ENCODE measurements at places on chromosomes 6 and 20.

DNA sequence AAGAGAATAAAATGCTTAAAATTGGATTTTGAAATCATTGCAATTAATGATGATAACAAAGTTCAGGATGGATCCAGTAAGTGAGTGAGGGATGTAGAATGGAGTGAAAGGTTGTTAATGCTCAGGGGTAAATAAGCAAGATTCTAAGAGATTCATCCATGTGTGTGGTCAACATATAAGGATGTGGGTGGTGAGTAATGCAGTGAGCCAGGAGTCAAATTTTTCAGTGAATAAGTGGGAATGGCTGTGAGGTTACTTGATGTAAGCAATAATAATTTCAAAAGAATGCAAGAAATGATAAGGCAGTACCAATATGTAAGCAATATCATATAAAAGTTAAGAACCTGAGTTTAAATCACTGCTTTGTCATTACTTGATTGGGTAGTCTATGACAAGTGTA lies 207.5 kb upstream of the ADGRB3 start:
- DNase-seq, result peak; percentile 74

- no peak for DNase-seq
Observed at GRCh38 chr6:147418523-147418922, 90.0 kb upstream of the SAMD5 start.

DNA sequence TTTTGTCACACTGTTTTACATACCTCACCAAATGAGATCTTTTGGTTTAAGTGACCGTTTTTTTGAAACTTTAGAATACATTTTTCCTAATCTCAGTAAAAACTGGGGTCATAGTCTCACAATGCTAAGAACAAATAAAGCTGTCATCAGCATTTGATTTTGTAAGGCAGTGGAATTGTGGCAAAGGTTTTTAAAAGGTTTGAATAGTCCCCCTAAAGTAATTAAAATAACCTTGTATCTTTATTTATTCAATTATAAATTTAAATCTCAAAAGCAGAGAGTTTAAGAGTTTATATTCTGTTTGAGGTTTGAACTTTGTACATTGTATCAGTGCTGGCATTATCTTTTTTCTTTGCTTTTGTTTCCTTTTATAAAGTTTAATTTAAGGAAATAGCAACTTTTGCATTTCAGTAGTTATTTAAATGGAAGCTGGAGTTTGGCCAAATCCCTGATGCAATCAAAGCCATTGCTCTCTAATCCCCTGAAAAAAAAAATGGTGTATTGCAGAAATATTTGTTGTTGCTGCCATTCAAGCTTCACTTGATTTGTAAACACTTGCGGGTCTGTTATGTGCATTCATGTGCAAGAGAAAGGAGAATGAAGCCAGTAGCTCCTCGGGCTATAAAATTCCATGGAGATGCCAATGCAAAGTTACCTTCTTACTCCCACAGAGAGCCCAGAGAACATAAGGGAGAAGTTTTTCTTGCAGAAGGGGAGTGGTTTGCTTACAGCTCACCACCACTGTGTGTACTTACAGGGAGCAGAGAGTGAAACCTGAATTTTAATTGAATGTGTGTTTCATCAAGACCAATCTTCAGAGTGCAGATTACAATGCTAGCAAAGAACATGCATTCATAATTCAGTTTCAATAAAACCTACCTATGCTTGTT lies 391.8 kb downstream of the ARHGAP18 start:
- DNase-seq, result peak; percentile 67

DNA sequence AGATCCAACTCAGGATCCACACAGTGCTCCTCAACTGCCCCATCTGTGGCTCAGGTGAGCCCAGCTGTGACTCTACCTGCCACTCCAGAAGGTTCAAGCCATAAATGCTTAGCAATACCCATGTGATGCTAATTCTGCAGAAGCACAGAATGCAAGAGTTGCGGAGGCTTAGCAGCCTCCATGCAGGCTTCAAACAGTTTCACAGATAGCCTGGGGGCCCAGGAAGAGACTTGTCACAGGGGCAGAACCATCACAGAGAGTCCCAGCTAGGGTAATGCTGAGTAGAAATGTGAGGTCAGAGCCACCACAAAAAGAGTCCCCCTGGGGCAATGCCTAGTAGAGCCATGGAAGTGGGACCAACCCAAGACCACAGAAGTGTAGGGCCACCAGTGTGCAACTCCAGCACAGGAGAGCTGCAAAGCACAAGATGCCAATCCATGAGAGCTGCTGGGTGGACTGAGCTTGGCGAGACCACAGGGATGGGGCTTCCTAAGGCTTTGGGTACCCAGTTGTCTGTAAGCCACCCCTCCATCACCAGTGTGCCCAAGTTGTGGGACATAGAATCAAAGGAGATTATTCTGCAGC lies 283.9 kb downstream of the UBE3D start:
- no peak for DNase-seq

DNA sequence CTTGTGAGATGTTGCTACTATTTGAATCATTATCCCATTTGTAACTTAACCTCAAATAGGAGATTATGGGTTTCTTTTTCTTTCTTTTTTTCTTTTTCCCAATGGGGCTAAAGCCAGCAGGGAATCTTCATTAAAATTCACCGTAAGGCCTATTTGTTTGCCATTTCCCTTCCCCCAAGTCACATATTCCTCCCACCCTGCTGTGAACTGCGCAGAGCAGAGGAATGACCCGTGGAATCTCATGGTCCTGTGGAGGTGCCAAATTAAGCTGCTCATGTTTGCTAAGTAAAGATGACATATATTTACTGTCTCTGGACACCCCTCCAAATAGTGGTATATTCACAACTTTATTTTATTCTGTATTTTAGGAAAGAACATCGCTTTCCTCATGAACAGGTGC lies 699.3 kb downstream of the RNF144B start:
- no peak for DNase-seq

DNA sequence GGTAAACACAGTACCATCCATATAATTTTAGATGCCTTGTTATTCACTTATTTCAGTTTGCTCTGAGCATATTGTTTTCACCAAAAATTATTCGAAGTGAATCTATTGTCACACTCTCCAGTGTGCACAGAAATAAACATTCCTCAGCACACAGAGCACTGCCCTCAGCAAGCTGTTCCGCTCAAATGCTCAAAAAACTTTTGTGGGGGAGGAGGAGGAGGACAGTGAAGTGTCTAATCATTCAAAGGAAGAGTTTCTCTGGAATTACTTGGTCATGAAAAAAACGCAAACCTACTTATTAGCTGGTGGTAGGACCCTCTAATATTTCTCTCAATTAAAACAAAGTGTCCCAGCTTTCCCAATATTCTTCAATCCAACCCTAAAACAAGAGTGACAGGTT lies 88.3 kb downstream of the DTNBP1 start:
- DNase-seq, result no peak

GRCh38 chr20:43942201-43942590 lies 27.5 kb downstream of the TOX2 start:
- no peak for DNase-seq

GRCh38 chr6:33705268-33705885 lies 6.1 kb downstream of the UQCC2 start:
- peak; percentile 88 for DNase-seq

DNA sequence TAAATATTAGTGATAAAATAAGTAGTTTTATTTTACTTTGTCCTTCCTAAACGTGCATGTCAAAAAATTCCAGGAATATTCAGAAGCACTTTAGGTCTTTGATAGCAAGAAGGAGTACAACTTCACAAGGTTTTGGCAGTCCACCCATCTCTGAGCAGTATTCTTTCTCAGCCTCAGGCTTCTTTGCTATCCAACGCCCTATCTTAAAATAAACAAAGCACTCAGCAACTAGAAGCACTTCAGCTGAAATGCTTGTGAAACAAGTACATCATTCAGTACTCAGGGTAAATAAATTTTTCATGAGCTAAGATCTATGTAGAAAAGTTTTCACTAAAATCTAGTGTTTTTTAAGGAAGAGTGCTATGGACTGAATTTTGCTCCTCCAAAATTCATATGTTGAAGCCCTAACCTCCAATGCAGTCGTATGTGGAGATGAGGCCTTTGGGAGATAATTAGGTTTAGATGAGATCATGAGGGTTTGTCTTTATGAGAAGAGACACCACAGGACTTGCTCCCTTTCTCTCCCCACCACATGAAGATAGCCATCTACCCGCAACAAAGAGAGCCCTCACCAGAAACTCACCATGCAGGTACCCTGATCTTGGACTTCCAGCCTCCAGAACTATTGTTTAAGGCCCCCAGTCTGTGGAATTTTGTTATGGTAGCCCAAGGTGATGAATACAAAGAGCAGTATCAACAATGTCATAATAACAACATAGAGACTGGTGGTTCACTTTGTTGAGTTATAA lies 539.1 kb downstream of the TFAP2A start:
- DNase-seq, result no peak

DNA sequence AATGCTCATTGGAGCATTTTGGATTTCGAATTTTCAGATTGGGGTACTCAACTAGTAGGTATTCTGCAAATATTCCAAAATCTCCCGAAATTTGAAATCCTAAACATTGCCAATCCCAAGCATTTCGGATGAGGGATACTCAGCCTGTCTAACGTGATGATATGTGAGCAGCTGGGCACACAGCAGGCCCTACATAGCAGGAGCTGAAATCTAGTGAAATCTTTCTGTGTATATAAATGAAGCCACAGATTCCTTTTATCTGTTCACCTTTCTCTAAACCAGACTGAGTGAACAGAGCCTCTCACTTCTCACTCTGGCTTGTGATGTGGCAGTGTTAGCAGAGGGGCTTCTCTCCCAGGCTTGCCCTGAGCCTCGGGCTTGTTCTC lies 17.8 kb downstream of the STX16 start:
- no peak for DNase-seq
